ENCODE measurements at places on chromosomes 11 and 22. TPM values are rescaled to one million over a fixed set of nuclear protein-coding genes. Genes with fewer than 3 reads are reported as not detected.

GRCh38 chr11:104836691-104837090 is 61.6 kb downstream of the CASP12 start:
- DNase-seq: no peak

DNA sequence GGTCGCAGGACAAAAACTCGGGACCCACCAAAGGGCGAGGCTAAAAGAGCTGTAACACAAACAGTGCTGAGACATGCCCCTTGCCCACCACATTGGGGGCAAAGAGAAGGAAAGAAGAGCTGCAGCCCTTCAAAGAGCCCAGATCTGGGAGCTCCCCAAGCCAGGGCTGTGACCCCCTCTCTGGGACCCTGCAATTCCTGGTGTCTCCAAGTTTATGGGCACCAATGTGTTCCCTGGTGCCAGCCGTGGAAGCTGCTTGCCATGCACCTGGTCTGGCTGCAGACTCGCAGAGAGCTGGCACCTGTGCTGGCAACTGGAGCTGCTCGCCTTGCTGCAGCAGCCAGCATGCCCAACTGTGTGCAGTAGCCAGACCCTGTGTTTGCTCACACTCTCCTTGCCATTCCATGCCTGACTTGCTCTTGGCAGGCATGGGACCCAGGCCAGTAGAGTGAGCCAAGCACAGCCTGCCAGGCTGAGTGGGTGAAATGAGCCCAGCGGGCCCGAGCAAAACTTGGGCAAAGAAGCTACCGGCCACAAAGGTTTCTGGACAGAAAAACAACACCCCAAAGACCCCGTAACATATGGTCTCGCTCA is 16.0 kb downstream of the RRP8 start:
- peak; percentile 88 for DNase-seq

- DNase-seq: no peak
Observed at GRCh38 chr22:38758276-38758945, 2.6 kb upstream of the SUN2 start.

- no peak for DNase-seq
Observed at GRCh38 chr11:78359921-78360320, 57.7 kb downstream of the GAB2 start.

GRCh38 chr11:67303132-67303834 is at the start of gene SSH3:
Gene SSH3 (plus strand): TSS chr11:67303530. CDS start chr11:67303626, 96 bp downstream.
- DNase-seq: peak; percentile 84

GRCh38 chr22:42297778-42298177 is 27.3 kb upstream of the TCF20 start:
- no peak for DNase-seq

DNA sequence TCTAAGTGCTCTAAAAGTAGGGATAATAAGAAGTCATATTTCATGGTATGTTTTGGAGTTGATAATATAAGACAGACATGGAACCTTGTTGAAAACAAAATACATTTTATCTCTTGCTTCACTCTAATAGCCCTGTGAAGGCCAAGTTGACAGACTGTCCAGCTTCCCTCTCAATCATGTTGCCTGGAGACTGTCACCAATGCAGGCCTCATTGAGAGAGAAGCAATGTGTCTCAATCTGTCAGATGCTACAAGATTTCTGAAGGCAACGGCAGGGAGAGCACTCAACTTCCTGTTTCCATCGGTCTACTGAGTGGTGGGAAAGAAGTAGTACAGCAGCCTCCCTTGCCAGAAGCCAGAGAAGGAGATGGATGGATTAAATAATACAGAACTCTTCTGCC is 23.6 kb upstream of the FJX1 start:
- DNase-seq: no peak

Gene C1QTNF4
- total RNA-seq: 2.4 TPM

Gene PTS
- 33.1 TPM for total RNA-seq

Gene MYH9
- total RNA-seq: 153 TPM

Gene VSTM5
- total RNA-seq: not detected

Gene SYT9
- 2.0 TPM for total RNA-seq

Data from G401 (cell line).